ENCODE measurements at places on chromosomes 6 and 20. TPM values are rescaled to one million over a fixed set of nuclear protein-coding genes. Genes with fewer than 3 reads are reported as not detected.

LINC00237 gene
- not detected for total RNA-seq

MYB gene
- 0.29 TPM for total RNA-seq

DEFB127 gene
- not detected for total RNA-seq

ENPP3 gene
- 0.15 TPM for total RNA-seq

C6orf132 gene
- total RNA-seq = 0.29 TPM

ESR1 gene
- 1.0 TPM for total RNA-seq

CTCFL gene
- total RNA-seq = not detected

PPP2R5D gene
- total RNA-seq = 52.3 TPM

ASIP gene
- not detected for total RNA-seq

HRH3 gene
- not detected for total RNA-seq

GRIK2 gene
- total RNA-seq = not detected

SLC12A5 gene
- total RNA-seq = 0.17 TPM

APCDD1L gene
- total RNA-seq = 17.5 TPM

FABP7 gene
- total RNA-seq = 0.15 TPM

PPIL6 gene
- 2.2 TPM for total RNA-seq

DYNLT2 gene
- 0.99 TPM for total RNA-seq

STMN3 gene
- 36.7 TPM for total RNA-seq

HLA-DMB gene
- 0.50 TPM for total RNA-seq

MLN gene
- total RNA-seq = not detected
